ENCODE measurements at places on chromosomes 1 and 21.

DNA sequence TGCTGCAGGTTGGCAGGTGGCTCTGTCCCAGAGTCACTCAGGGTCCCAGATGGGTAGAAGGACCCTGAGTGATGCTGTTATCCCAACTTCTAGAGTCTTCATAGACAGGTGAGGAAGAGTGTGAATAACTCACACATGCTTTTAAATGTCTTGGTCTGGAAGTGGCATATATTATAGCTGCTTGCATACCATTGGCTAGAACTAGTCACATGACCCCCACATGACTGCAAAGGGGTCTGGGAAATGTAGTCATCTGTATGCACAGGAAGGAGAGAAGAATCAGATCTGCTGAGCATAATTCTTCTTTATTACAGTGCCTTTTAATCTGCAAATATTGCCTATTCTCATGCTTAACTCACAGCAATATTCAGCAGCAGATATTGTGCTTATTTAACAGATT lies 28.2 kb upstream of the KLHDC7A start:
- DNase-seq = no peak

GRCh38 chr1:8364528-8365442 lies 46.9 kb downstream of the SLC45A1 start:
- no peak for DNase-seq

DNA sequence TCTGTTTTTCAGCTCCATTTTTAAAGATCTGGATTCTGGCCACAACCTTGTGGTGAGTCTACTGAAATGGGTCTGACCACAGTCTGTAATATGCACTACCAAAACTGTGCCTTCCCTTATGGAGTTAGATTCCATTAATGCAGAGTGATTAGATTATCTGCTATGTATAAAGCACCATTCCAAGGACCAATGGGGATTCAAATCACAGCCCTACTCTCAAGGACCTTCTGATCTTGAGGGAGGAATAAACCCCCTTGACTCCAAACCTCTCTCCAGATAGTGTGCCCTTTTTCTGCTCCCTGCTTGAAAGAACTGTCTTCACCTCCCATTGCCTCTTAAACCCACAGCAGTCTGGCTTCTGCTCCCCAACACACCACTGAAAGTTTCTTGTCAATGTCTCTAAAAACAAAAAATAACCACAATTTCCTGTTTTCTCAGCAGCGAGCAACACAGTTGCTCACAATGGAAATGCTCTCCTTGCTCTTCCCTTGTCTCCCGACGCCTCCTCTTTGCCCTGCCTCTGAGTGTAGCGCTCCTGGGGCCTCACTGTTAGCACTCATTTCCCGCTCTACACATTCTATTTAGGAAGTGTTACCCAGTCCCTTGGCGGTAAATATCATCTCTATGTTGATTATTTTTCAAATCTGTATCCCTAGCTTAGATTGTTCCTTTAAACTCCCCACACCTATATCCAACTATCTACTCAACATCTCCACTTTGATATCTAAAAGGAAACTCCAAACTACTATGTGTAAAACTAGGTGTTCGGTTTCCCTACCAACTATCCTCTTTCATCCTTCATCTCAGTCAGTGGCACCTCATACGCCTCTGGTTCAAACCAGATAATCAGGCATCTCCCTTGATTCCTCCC lies 13.6 kb downstream of the PCNX2 start:
- no peak for DNase-seq

- no peak for DNase-seq
Measured at GRCh38 chr1:160166166-160166868, 14.9 kb downstream of the ATP1A4 start.

- DNase-seq = no peak
Measured at GRCh38 chr1:155202198-155202597, 5.5 kb downstream of the THBS3 start.

DNA sequence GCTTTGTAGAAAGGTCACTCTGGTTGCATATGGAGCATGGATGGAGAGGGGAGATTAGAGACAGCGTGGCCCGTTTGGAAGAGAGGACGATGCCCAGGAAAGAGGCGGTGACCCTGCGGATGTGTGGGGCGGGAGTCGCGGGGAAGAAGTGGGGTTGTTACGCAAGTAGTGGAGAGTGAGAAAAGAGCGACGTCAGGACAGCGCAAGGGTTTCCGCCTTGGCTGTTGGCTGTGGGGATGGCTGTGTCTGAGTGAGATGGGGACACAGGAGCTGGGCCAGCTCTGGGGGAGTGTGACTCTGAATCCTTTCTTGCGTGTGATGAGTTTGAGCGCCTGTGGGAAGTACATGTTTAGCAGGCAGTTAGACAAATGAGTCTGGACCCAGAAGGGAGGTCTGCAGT lies 3.8 kb downstream of the B4GALT2 start:
- no peak for DNase-seq

DNA sequence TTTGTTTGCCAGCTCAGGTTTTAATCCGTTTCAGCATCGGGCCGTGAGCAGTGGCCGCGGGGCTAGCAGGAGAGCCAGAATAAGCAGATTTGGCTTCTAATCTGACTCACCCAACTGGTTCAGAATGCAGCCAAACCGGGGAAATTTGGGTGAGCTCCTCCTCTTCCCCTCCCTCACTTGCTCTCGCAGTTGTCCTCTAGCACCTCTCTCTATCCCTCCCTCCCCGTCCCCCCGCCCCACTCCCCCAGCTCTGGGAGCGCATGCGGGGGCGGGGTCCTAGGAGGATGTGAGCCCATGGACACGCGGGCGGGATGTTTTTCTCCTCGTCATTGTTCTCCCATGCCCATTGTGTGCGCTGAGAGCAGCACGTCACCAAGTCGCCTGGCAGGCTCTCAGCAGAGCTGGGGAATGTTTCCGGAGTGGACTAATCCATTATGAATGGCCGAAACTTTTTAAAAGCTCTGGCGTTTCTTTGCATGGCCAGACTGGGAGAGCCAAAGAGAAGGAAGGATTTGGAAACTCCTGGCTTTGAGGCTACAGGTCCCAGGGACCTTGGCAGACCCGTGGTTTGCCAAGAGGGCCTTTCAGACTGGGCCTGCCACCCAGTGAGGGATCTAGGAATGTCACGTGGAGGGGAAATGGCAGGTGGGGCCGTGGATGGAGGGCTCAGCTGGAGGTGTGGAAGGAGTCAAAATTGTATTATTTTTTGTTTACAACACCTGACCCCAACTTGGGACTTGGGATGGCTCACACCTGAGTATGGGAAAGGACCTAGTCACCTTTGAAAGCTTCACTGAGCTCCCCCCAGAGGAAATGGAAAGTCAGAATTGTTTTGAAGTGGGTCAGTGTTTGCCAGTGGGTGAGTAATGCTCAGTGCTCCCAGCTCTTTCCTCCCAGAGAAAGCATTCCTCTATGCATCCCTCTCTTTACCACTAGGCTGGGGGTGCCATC lies 39.2 kb downstream of the CDK18 start:
- no peak for DNase-seq

- DNase-seq = no peak
Measured at GRCh38 chr1:236888126-236888525, 93.0 kb downstream of the MTR start.

GRCh38 chr1:98761219-98761865 lies 99.8 kb downstream of the SNX7 start:
- DNase-seq = no peak

DNA sequence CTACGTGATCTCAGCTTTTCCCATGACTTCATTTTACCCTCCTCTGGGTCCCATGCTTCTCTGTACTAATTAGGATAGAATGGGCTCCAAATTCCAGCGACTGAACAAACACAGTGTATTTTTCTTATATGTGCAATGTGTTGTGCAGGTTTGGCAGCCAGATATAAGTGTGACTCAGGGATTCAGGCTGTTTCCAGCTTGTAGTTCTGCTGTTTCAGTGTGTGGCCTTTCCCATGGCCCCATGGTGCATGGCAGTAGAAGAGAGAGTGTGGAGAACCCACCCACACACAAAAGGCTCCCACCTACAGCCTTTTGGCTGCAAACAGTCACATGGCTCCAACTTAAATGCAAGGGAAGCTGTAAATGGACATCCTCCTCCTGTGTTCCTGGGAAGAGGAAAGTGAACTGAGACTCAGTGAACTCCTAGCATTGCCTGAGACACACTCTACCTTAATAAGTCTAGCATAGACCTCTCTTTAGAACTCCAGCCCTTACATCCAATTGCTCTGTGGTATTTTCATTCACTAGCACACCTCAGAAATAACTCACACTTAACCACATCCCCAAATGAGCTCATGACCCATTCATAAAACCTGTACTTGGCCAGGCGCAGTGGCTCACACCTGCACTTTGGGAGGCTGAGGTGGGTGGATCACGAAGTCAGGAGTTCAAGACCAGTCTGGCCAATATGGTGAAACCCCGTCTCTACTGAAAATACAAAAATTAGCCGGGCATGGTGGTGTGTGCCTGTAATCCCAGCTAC lies 58.7 kb downstream of the KIAA0040 start:
- DNase-seq = no peak

Measured in activated naive CD4-positive, alpha-beta T cell (primary cell).